ENCODE measurements at places on chromosomes 4 and X.

- no peak for DNase-seq
Measured at GRCh38 chrX:143757887-143758286, 37.3 kb upstream of the SPANXN2 start.

DNA sequence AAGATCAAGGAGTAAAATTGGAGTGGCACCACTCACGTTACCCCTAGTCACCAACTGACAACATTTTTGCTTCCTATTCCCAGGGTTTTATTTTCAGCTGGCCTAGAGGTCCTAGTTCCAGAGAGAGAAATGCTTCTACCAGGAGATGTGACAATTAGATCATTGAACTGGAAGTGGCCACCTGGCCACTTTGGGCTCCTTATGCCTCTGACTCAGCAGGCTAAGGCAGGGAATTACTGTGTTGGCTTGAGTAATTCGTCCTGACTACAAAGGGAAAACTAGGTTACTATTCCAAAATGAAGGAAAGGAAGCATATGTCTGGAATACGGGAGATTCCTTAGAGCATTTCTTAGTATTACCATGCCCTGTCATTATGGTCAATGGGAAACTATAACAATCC, 831.6 kb upstream of the NDST4 start:
- DNase-seq = no peak

GRCh38 chr4:121176082-121176934, 12.2 kb upstream of the TNIP3 start:
- no peak for DNase-seq

- DNase-seq = no peak
Measured at GRCh38 chr4:87476934-87477333, 52.2 kb downstream of the SPARCL1 start.

DNA sequence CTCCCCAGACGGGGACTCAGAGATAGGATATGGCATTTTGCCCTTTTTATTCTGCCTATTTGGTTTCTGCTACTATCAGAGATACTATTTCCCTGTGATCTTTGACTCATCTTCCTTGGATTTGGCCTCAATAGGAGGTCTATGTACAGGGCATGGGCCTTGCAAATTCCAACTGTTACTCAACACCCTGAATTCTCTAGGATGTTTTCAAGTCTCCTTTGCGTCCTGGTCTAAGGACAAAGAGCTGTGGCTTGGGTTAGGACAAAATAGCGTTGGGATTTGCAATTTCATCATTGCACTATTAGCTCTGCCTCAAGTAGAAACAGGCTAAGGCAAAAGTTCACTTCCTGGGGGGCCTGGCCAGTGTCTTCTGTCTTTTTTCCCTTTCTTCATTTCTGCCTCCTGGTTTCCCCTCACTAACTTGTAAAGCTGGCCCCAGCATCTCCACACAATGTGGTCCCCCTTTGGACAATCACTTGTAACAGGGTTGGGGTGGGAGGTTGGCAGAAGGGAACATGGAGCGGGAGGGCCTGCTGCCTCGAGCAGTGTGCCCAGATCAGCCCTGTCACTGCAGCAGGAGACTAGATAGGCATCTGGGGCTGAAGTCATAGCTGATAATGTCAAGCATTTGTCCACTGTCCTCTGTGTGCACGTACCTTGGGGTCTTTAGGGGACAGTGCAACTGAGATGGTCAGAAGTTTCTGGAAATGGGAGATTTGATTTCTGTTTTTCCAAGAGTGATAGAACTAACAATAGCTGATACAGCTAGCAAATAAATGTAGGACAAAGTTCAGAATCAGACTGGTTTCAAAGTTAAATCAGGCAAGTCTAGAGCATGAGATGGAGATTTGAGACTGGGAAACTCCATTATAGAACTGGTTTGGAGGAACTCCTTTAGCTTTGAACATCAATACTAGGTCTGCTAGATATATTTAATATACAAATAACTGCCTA, 25.8 kb upstream of the STBD1 start:
- no peak for DNase-seq

DNA sequence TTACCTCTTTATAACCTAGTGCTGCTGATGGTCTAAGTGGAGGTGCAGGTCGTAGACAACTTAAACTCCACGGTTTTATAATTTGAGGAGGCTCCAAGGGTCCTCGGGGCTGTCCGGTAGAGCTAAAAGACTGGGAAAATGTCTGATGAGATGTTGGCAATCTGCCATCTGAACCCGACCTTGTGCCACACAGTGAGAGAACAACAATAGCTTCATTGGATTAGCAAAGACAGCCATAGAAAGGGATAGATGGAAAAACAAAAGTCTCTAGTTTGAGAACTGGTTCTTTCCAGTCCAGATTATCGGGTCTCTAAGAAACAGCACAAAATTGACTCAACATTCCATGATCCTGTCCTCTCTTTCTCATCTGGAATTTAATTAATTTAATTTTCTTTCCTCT, 31.6 kb downstream of the CD40LG start:
- no peak for DNase-seq

DNA sequence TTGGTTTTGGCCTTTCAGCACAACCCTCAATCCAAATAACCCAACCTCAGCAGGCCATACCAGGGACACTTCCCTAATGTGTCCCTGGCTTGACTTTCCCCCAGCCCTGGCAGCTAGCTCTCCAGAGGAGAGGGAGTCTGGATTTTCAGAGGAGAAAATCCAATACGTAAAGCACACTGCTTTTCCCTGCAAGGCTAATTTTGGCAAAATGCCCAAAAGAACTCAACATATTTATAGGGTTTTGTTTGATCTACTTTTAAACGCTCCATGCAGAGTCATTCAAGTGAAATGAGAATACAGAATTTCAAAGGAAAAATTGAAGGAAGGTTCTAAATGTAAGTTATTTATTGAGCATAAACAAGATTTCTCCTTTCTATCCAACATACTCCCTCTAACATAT, 167.2 kb downstream of the SH3KBP1 start:
- DNase-seq = no peak

GRCh38 chrX:108610141-108610540, 126.2 kb downstream of the IRS4 start:
- DNase-seq = no peak

GRCh38 chr4:76758996-76759395, 138.9 kb downstream of the SOWAHB start:
- no peak for DNase-seq

GRCh38 chrX:80317646-80318045, 102.6 kb upstream of the TENT5D start:
- DNase-seq = no peak

GRCh38 chr4:58522765-58523382, 1412.7 kb upstream of the IGFBP7 start:
- DNase-seq = no peak

- no peak for DNase-seq
Measured at GRCh38 chr4:187071946-187072600, 348.4 kb upstream of the FAT1 start.

DNA sequence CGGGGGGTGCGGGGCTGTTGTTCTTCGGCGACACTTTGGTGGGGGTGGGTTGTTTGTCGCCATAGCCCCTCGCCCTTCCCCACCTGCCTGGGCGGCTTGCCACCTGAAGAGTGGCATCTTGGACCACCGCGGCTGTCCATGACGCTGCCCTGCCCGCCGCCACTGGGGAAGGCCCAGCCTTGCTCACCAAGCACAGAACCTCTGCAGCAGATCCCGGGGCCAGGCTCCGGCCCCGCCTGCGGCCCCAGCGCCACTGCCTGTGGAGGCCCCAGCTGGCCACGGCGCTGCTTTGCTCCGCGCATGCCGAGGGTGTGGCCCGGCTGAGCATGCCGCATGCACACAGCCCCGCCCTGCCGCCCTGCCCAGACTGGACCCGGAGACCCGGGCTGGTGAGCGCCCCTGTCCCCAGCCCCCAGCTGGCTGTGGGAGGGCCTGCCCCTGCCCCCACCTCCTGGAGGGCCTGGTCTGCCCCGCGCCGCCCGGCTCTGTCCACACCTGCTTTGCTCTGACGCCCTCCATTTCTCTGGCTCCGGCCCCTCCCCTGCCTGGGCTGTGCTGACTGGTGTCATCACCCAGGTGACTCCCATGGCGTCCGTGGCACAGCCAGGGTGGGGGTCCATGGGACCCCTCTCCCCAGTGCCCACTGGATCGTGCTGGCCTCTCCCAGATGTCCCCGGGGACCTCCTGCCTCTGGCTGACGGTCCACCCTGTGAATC, 5.3 kb downstream of the NAT8L start:
- DNase-seq = no peak

DNA sequence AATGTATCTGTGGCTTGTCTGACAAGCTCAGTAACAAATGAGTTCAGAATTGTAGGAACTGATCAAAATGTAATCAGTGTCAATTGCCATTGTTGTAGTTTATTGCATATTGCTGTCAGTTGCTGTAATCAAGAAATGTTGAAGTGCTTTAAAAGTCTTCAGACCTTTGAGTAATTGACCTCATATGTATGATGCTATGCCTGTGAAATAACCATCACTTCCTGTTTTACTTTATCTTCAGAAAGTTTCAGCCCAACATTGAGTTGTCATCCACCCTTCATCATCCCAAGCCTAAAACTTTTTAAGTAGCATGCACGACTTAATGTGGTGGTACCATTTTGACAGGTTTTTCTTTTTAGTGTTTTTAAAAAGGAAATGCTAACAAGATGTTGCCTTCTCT, 212.4 kb downstream of the ARHGAP10 start:
- DNase-seq = no peak

DNA sequence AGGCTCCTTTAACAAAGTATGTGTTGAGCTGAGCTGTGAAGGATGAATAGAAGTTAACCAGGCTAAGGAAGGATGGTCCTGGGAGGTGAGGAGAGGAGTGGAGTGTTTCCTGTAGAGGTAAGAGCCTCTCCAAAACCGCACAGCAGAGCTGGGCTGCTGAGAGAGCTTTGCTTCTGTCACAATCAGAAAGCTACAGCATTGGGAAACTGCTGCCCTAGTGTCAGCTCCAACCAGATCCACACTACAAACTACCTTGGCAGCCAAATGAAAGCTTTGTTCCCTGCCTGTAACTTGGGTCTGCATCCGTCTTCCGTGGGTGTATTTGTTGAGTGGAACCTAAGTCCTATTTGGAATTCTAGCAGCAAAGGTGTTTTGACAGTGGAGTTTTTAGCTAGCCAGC, 91.8 kb downstream of the REPS2 start:
- DNase-seq = no peak

DNA sequence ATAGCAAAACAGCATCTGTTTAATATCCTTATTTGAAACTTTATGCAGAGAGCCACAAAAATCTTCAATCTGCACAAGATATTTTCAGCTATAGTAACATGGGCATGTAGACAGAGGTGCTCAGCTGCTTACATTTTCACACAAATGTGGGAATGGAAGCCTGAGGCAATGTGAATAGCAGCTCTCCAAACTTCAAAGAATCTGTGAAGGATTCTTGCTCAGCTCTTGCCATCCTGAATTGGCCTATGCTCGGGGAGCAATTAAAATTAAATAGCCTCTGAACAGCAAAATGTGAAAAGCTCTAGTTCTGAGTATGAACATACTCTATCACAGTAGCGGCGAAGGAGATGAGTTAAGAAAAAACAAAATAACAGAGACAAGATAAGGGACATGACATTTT, 1523.8 kb downstream of the PCDH7 start:
- DNase-seq = no peak

DNA sequence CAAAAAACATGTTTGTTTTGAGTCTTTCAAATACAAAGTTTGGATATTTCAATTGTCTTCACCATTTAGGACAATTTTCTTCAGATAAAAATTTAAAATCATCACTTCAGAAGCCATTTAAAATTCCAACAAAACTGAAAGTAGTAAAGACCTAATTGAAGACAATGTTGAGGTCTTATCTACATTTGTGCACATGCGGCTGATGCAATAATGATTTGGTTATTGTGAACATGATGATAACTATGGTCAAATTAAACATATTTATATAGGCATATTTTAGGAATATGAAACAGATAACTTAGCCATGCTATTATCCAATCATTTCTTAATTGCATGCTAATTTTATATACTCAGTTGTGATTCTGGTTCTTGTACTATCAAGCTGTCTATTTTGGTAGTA, 407.5 kb downstream of the GALNTL6 start:
- no peak for DNase-seq

- no peak for DNase-seq
Measured at GRCh38 chrX:150352581-150352980, 10.5 kb upstream of the MAMLD1 start.

DNA sequence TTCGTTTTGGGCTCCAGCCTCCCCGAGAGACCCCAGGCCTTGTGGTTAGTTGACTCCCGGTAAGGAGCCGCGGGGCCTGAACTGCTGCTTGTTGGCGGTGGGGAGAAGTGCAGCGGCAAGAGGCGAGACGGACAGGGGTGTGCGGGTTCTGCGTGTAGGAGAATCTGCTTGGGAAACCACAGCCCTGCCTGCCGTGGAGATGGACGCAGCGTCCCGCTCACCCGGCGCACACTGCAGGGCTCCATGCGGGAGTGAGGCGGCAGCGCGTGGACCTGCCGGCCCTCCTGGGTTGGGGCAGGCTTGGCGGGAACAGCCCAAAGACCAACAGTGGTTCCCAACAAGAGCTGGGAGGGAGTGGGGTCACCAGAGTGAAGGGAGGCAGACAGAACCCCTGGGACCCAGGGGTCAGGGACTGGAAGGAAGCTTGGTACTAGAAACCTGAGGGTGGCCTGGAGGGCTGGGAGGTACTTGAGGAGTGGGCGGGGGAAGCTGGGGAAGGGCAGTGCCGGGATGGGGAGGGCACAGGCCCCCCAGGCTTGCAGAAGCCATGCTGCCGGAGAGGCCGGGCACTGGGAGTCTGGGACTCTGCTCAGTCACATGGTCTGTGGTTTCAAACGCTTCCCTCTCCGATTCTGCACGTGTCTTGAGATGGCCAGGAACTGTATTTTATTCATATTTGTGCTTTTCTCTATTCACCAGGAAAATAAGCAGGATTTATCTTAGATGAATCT, 70.8 kb downstream of the RGS12 start:
- DNase-seq = no peak

GRCh38 chrX:69237236-69237635, 72.0 kb upstream of the PJA1 start:
- no peak for DNase-seq

DNA sequence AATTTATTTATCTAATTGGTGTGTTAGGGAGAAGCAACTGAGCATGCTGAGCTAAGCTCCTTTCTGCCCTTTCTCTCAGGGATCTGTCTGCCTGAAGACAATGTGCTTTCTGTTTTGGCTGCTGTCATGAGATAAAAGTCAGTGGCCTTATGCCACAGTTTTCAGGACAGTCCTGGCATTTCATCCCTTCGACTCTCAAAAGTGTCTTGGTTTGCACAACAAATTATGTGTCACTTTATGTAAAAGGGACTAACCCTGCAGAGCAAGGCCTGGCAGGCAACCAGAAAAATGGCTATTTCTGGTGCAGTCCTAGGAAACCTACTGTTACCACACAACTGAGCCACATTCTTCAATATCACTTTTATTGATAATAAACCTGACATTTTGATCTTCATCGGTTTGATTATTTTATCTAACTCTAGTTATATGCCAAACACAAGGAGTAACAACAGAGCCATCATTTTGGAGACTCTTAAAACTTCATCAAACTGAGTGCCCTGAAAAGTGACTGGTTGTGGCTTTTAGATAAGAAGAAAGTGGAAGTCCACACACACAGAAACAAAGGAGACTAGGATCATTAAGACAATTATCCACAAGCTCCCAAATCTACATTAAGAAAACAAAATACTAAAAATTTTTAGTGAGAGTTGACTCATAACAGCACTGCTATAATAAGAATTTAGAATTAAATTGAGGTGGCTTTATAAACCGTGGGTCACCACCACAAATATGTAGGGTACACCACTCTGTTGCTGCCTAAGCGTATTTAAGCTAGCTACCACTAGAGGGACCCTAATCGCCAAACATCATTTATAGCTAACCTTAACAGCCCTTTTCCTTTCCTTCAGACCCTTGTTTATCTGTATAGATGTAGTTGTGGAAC, 95.9 kb upstream of the PTPN13 start:
- no peak for DNase-seq

- DNase-seq = no peak
Measured at GRCh38 chr4:124325690-124326089, 386.8 kb downstream of the ANKRD50 start.

All from activated T-helper 9 cell treated with anti-CD3 and anti-CD28 coated beads, Interleukin-2, amount 50 U/mL, for 16 hours (primary cell).